Upper lobe of right lung (tissue), 1 donor: ENCODE measurements at places on chromosomes 3 and 15. TPM values are rescaled to one million over a fixed set of nuclear protein-coding genes. Genes with fewer than 3 reads are reported as not detected.

The ABI3BP gene
- 207 TPM for total RNA-seq

- DNase-seq, result no peak
- H3K4me3 ChIP-seq, result no peak overlapping the region
- no peaks in the 10 kb centered on the region for H3K4me1 ChIP-seq
- H3K36me3 ChIP-seq, result no peaks in the 10 kb centered on the region
Measured at GRCh38 chr15:50116477-50116876, 2.6 kb downstream of the ATP8B4 start.

The IGF1R gene
- total RNA-seq, result 40.0 TPM

- no peak overlapping the region for H3K27ac ChIP-seq
- H3K4me3 ChIP-seq, result no peak overlapping the region
- peaks cover 7% of the 10 kb centered on the region for H3K4me1 ChIP-seq
- DNase-seq, result no peak
- H3K27me3 ChIP-seq, result no peaks in the 10 kb centered on the region
Measured at GRCh38 chr3:49738067-49738713, 14.4 kb upstream of the GMPPB start.

The LDHAL6B gene
- not detected for total RNA-seq

The STX19 gene
- total RNA-seq, result 2.8 TPM

DNA sequence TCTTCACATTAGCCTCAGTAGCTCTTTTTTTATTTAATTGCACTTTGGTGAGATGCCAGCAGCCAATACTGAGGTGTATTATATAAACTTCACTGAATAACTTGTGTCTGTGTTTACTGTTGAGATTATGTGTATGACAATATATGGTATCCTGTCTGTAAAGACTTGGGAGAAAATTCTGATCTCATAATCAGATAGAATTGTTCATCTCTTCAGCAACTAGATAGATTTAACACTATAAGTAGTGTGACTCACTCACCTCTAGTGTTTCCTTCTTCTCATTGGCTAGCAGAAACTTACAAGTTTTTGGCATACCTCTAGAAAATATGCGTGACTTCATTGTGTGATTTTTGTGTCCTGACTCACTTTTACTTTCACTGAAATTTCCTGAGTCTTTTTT lies 67.6 kb upstream of the TGFBR2 start:
- no peaks in the 10 kb centered on the region for H3K27me3 ChIP-seq
- H3K27ac ChIP-seq, result no peak overlapping the region
- peaks cover 13% of the 10 kb centered on the region for H3K4me1 ChIP-seq
- H3K4me3 ChIP-seq, result no peak overlapping the region
- no peaks in the 10 kb centered on the region for H3K36me3 ChIP-seq

DNA sequence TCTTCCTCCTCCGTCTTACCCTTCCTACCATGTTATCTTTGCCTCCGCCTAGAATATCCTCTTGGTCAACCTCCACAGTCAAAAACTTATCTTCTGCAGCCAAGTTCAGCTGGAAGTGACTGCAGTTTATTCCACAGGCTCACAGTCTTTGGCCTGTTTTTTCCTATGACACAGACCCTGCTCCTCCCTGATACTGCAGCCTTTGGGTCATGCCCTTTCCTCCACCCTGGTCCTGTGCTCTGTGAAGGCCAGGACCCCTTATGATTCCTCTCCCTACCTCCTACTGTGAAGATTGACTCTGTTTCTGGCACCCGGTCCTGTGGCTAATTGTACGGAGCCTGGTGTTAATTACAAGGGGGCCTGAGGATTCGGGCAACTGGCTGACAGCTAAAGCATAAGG lies 49.3 kb upstream of the SCN5A start:
- no peaks in the 10 kb centered on the region for H3K36me3 ChIP-seq
- H3K4me1 ChIP-seq, result no peaks in the 10 kb centered on the region

- no peak overlapping the region for H3K4me3 ChIP-seq
- no peak overlapping the region for H3K27ac ChIP-seq
- H3K4me1 ChIP-seq, result no peaks in the 10 kb centered on the region
- no peak for DNase-seq
- H3K27me3 ChIP-seq, result no peaks in the 10 kb centered on the region
Measured at GRCh38 chr3:8816106-8816505, 46.7 kb upstream of the OXTR start.

- H3K36me3 ChIP-seq, result no peaks in the 10 kb centered on the region
- no peaks in the 10 kb centered on the region for H3K4me1 ChIP-seq
- no peak for DNase-seq
- no peaks in the 10 kb centered on the region for H3K27me3 ChIP-seq
- H3K27ac ChIP-seq, result no peak overlapping the region
Measured at GRCh38 chr3:59808446-59808845, 758.6 kb upstream of the CFAP20DC start.

- no peaks in the 10 kb centered on the region for H3K36me3 ChIP-seq
- H3K4me1 ChIP-seq, result no peaks in the 10 kb centered on the region
- no peak overlapping the region for H3K27ac ChIP-seq
- H3K4me3 ChIP-seq, result no peak overlapping the region
- DNase-seq, result peak; percentile 37
- H3K27me3 ChIP-seq, result no peaks in the 10 kb centered on the region
Measured at GRCh38 chr3:10527295-10528001, 22.1 kb upstream of the ATP2B2 start.

- H3K4me1 ChIP-seq, result no peaks in the 10 kb centered on the region
- no peaks in the 10 kb centered on the region for H3K36me3 ChIP-seq
- no peak overlapping the region for H3K4me3 ChIP-seq
- no peaks in the 10 kb centered on the region for H3K27me3 ChIP-seq
- no peak for DNase-seq
Measured at GRCh38 chr3:109050591-109051167, 67.3 kb downstream of the MORC1 start.

The CCDC9B gene
- total RNA-seq, result 72.5 TPM

The TYRO3 gene
- total RNA-seq, result 22.6 TPM

DNA sequence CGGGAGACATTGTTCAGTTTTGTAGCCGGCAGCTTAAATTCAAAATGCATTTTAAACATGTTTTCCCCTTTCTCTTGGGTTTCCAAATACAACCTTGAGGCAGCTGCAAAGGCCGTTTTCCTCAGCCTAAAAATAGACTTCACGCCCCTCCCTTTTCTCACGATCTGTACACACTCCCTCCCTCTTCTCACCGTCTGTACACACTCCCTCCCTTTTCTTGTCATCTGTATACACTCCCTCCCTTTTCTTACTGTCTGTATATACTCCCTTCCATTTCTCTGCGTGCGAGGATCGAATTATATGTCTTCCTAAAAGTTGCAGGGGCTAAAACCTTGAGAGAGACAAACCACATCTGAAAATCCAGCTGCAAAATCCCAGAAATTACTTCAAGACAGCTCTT lies 8.9 kb downstream of the MUC4 start:
- H3K4me1 ChIP-seq, result peaks cover 16% of the 10 kb centered on the region
- no peak overlapping the region for H3K27ac ChIP-seq
- peak overlapping the region; percentile 4 for H3K4me3 ChIP-seq
- H3K27me3 ChIP-seq, result peaks cover 5% of the 10 kb centered on the region
- no peaks in the 10 kb centered on the region for H3K36me3 ChIP-seq

DNA sequence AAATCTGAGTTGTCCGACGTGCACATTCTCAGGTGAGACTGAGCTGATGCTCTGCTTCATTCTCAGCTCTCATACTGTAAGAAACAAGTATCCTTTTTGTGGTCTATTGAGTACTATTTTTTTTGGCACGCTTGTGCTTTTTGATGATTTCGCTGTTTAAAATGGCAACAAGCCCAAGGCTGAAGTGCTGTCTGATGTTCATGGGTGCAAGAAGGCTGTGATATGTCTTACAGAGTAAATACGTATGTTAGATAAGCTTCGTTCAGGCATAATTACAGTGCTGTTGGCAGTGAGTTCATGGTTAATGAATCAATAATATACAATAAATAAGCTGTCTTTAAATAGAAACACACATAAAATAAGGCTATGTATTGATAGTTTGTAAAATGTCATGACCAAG lies 27.2 kb downstream of the AQR start:
- peaks cover 82% of the 10 kb centered on the region for H3K36me3 ChIP-seq
- no peak overlapping the region for H3K27ac ChIP-seq

DNA sequence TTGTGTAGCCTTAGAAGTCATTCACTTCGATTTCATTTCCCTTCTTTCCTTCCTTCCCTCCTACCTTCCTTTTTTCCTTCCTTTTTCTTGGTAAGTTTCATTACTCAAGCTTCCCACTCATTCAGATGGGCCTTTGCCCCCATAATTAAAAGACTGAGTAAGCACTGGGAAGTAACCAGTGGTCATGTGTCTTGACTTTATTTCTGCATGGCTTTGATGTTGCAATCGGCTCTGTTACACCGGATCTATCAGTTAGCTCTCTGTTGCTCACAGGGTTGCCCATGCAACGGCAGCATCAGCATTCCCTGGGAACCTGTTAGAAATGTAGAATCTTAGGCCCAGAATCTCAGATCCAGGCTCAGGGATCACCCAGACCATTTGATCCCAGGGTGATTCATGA lies 25.6 kb upstream of the LARS2 start:
- H3K4me3 ChIP-seq, result no peak overlapping the region
- no peak for DNase-seq
- H3K36me3 ChIP-seq, result no peaks in the 10 kb centered on the region
- no peak overlapping the region for H3K27ac ChIP-seq
- H3K4me1 ChIP-seq, result no peaks in the 10 kb centered on the region

DNA sequence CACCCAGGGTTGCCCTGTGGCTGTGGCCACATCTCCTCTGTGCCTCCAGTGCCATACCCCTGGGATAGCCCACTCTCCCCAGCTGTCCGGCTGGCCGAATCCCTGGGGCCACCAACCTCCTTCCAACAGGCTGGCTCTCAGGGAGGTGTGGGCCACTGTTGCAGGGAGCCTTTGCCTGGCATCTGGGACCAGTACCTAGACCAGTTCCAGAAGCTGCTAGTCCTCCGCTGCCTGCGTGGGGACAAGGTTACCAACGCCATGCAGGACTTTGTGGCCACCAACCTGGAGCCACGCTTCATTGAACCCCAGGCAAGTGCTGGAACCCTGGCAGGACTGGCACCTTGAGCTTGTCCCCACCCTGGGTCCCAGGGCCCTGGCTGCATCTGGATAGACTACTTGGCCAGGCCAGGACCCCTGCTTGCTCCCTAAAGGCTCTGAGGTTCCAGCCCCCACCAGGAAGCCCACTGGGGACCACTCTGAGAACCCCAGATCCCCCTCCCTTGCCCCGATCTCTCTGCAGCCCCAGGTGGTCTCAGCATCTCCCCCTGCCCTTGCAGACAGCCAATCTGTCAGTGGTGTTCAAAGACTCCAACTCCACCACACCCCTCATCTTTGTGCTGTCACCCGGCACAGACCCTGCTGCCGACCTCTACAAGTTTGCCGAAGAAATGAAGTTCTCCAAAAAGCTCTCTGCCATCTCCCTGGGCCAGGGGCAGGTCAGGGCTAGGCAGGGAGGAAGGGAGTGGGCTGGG lies 50.0 kb downstream of the SEMA3G start:
- H3K4me1 ChIP-seq, result no peaks in the 10 kb centered on the region
- DNase-seq, result peak; percentile 53
- H3K4me3 ChIP-seq, result no peak overlapping the region
- no peaks in the 10 kb centered on the region for H3K27me3 ChIP-seq
- H3K27ac ChIP-seq, result no peak overlapping the region
- H3K36me3 ChIP-seq, result peaks cover 9% of the 10 kb centered on the region

GRCh38 chr3:89467898-89468363 lies 360.5 kb downstream of the EPHA3 start:
- no peak overlapping the region for H3K4me3 ChIP-seq
- no peaks in the 10 kb centered on the region for H3K36me3 ChIP-seq
- H3K27me3 ChIP-seq, result no peaks in the 10 kb centered on the region
- no peak overlapping the region for H3K27ac ChIP-seq

- H3K4me3 ChIP-seq, result no peak overlapping the region
- H3K36me3 ChIP-seq, result no peaks in the 10 kb centered on the region
- DNase-seq, result no peak
- H3K27me3 ChIP-seq, result no peaks in the 10 kb centered on the region
- H3K4me1 ChIP-seq, result no peaks in the 10 kb centered on the region
- no peak overlapping the region for H3K27ac ChIP-seq
Measured at GRCh38 chr15:96702589-96702988, 372.1 kb downstream of the NR2F2 start.

GRCh38 chr15:88913850-88914169 lies 631 bp upstream of the MFGE8 start:
- no peaks in the 10 kb centered on the region for H3K27me3 ChIP-seq
- H3K36me3 ChIP-seq, result peaks cover 10% of the 10 kb centered on the region
- H3K27ac ChIP-seq, result no peak overlapping the region
- no peak for DNase-seq

The DNAJC19 gene
- 40.4 TPM for total RNA-seq

DNA sequence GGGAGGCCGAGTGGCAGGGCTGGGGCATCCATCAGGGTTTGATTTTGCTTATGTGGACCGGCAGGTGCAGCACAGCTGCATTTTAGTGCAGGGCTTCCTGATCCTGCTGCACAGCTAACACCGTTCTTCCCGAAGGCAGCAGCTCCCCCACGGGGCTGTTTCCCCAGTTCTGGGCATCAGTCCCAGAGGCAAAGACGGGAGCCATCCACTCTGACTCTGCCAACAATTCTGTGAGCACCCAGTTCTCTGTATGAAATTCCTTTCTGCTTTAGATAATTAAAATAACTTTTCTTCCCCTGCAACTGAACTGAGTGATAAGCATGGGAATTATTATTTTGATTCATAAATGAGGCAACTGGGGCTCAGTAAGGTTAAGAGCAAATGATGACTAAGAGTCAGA lies 262.9 kb upstream of the ATP10A start:
- H3K27me3 ChIP-seq, result peaks cover 4% of the 10 kb centered on the region
- H3K27ac ChIP-seq, result no peak overlapping the region
- no peaks in the 10 kb centered on the region for H3K4me1 ChIP-seq
- no peaks in the 10 kb centered on the region for H3K36me3 ChIP-seq

The CCRL2 gene
- total RNA-seq, result 28.5 TPM

- H3K36me3 ChIP-seq, result no peaks in the 10 kb centered on the region
- H3K4me1 ChIP-seq, result no peaks in the 10 kb centered on the region
- no peak overlapping the region for H3K4me3 ChIP-seq
Measured at GRCh38 chr3:169613895-169614294, 49.6 kb downstream of the MECOM start.

DNA sequence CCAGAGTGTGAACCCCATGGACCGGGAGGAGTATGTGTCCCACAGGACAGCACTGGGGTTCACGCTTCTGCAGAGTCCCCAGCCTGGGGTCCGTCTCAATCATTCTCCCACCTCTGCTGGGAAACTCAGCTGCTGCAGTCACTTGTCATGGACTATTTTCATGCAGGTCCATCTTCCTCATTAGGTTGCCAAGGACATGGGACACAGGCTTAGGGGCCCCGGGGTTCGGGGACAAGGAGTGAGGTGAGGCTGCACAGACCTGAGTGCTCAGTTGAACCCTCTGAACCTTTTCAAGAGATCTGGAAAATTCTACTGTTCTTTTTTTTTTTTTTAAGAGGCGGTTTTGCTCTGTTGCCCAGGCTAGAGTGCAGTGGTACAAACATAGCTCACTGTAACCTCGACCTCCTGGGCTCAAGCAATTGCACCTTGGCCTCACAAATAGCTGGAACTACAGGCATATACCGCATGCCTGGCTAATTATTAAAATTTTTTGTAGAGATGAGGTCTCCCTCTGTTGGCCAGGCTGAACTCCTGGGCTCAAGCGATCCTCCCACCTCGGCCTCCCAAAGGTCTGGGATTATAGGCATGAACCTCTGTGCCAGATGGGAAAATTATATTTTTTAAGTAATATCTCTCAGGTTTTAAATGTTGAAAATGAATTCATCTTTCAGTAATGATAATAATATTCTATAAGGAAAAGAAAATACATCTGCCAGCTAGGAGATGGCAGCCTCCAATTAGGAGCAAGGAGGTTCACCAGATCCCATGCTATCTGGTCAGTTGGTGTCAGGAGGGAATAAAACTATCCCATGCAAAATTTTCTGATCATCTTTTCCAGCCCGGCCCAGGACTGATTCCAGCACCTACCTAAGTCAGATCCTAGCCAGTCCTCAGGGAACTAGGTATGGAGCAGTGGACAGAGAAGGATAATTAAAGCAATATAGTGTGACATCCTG lies 45.2 kb downstream of the RPN1 start:
- DNase-seq, result no peak
- H3K36me3 ChIP-seq, result no peaks in the 10 kb centered on the region
- no peaks in the 10 kb centered on the region for H3K27me3 ChIP-seq
- no peak overlapping the region for H3K27ac ChIP-seq
- no peak overlapping the region for H3K4me3 ChIP-seq
